Psoas muscle (tissue), 8 donors: ENCODE measurements at places on chromosomes 5 and 9. TPM values are rescaled to one million over a fixed set of nuclear protein-coding genes. Genes with fewer than 3 reads are reported as not detected.
A peak's percentile ranks its signal among the peaks of the same experiment; 100 is the strongest.

The HAVCR1 gene
- total RNA-seq: not detected

The MACIR gene
- 5.0 TPM for total RNA-seq

The BARHL1 gene
- total RNA-seq: not detected

The SPATA6L gene
- total RNA-seq: 0.22 TPM

- no peak for DNase-seq
- H3K4me3 ChIP-seq: no peak overlapping the region
- peak overlapping the region; percentile 34 for H3K27ac ChIP-seq
- no peaks in the 10 kb centered on the region for H3K27me3 ChIP-seq
- H3K36me3 ChIP-seq: no peaks in the 10 kb centered on the region
Measured at GRCh38 chr9:109906766-109907382, 126.9 kb downstream of the PALM2AKAP2 start.

- no peaks in the 10 kb centered on the region for H3K36me3 ChIP-seq
- no peaks in the 10 kb centered on the region for H3K27me3 ChIP-seq
- no peaks in the 10 kb centered on the region for H3K4me1 ChIP-seq
Measured at GRCh38 chr5:172321593-172321992, 38.0 kb upstream of the UBTD2 start.

DNA sequence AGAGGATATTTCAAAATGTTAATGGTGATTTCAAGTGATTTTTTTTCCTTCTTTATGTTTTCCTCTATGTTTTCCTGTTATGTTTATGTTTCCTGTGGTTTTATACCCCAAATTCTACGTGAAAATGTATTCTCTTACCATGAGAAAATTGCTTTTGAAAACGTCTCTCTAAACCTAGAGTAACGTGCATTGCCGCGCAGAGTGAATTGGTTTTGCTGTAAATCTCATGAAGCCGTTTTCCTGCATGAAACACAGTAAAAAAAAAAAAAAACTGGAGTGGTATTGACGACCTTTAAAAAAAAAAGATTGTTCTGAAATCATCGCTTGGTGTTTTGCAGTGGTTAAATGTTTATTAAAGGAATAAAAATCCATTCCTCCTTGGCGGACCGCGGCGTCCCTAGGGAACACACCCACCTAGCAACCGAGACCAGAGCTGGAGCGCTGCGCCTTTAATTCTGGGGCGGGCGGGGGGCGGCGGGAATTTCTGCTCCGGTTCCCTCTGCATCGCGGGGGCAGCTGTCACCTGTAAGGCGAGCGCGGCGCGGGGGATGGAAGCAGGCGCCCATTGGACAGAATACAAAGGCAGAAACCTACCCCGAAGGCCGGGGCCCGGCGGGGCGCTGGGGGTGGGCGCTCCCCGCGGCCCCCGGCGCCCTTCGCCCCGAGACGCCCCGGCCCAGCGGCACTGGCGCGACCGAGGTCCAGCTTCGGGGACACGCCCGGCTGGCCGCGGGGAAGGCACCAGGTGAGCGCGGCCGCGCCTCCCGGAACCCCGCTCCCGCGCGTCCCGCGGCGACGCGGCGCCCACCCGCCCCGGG lies at the start of gene SOWAHA:
TSS of gene SOWAHA (plus strand) at position 522 of the 818 bp plus-strand sequence. CDS start 320 bp downstream, outside the sequence.
- peak within 1 kb of the TSS; percentile 54 for H3K4me3 ChIP-seq
- no peaks in the 10 kb centered on the region for H3K27me3 ChIP-seq
- H3K4me1 ChIP-seq: peaks cover 2% of the 10 kb centered on the region
- no peak within 1 kb of the TSS for H3K27ac ChIP-seq
- no peak for DNase-seq

GRCh38 chr5:171580502-171581265 lies 161.2 kb downstream of the FGF18 start:
- no peak overlapping the region for H3K27ac ChIP-seq
- H3K4me3 ChIP-seq: no peak overlapping the region
- peaks cover 2% of the 10 kb centered on the region for H3K27me3 ChIP-seq
- H3K4me1 ChIP-seq: no peaks in the 10 kb centered on the region
- H3K36me3 ChIP-seq: no peaks in the 10 kb centered on the region

DNA sequence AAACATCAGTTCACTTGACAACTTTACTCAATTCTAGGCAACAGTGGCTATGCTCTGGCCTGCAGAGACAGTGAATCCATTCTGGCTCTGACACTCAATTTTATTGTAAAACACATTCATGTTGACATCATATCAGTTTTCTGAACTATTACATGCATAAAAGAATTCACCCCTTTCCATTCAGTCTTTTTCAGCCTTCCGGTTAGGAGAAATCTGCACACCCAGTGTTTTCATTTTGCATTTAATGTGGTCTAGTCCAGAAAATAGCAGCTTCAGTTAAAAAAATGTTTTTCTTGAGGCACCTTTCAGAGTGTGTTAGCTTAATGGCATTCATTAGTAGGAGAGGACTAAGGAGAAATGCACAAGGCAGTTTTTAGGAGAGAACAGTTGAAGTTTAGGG lies 95.1 kb downstream of the PBX3 start:
- no peak for DNase-seq
- no peaks in the 10 kb centered on the region for H3K27me3 ChIP-seq
- no peak overlapping the region for H3K4me3 ChIP-seq
- no peaks in the 10 kb centered on the region for H3K4me1 ChIP-seq
